Forelimb muscle (tissue), 1 donor: ENCODE measurements at places on chromosomes 4 and X.

DNA sequence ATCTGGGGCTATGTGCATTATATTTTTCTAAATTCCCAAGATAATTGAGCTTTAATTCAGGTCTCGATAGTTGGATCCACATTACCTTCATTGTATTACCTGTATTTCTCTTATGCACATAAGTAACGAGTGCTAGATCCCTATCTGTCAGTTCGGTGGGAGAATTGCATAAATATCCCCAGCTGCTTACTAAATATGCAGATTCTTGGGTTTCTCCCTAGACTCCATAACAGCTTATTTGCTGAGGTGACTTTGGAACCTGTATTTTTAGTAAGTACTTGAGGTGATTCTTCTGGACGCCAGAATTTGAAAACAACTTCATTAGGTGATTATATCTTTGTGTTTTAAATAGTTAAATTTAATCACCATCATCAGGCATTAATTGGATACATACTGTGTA lies 15.0 kb downstream of the UGT8 start:
- no peak for DNase-seq

- DNase-seq: no peak
These were observed 122.0 kb downstream of the GLUD2 start for GRCh38 chrX:121169099-121170035.

GRCh38 chrX:53239474-53239873 lies 14.5 kb upstream of the KDM5C start:
- DNase-seq: no peak

DNA sequence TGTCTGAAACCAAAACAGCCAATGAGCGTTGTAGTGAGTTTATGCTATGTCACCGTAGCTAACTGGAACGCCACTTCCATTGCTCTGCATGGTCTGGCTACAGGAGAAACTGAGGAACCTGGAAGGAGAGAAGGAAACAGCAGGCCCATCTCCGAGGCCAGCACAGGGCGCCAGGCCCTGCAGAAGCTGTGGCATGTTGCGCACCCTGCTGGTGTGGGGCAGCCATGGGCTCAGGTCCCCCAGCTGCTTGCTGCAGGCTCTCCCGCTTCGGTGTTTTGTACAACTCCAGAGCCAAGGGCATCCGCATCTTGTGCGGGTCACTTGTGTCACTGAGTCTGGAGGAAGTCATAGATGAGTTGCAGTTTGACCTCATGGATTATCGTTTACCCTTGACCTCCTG lies 89.2 kb downstream of the AFAP1 start:
- DNase-seq: no peak

DNA sequence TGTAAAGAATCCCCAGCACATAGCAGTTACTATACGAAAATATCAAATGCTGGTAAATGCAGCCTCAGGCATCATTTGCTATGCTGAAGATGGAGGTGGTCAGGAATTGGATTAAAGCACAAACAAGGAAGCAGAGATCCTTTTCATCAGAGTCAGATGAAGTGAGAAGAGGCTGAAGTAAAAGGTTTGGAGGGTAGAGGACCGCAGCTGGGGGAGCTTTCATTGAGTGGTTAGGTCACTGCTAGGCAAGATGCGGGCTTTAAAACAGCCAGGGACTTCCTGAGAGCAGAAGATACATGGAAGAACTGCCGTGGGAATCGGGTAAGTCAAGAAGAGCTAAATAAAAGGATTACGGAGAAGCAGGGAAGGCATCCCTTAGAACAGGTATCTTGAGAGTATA lies 351.4 kb downstream of the UNC5C start:
- no peak for DNase-seq

GRCh38 chrX:119398587-119398973 lies 556 bp upstream of the SLC25A43 start:
- DNase-seq: no peak

- no peak for DNase-seq
These were observed 10.5 kb upstream of the MAMLD1 start for GRCh38 chrX:150352581-150352980.

GRCh38 chrX:37906357-37906756 lies 59.0 kb upstream of the DYNLT3 start:
- no peak for DNase-seq

DNA sequence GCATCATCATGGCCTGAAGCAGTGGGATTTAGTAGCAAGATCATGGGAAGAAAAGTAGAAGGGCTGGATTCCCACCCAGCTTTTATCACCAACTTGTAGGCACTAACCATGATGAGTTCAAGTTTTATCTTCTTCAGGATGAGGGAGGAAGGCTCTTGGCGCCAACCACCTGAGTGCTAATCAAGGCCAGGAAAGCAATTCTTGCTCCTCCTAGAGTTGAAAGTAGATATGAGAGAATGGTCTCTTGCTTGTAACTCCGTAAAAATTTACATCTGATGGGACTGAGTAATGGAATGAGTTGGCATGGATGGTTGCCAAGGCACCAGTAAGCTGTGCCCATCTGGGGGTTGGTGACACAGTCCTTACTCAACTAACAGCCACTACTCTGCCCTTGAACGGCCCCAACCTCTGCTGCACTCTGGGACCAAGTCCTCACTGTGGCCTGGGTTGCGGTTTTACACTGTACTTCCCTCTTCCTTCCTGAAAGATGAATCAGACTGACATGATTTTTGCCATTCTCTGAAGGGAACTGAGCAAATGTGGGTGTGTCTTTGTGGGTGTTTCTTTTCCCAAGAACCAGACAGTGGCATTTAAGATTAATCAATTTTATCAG lies 39.4 kb upstream of the NDP start:
- no peak for DNase-seq

DNA sequence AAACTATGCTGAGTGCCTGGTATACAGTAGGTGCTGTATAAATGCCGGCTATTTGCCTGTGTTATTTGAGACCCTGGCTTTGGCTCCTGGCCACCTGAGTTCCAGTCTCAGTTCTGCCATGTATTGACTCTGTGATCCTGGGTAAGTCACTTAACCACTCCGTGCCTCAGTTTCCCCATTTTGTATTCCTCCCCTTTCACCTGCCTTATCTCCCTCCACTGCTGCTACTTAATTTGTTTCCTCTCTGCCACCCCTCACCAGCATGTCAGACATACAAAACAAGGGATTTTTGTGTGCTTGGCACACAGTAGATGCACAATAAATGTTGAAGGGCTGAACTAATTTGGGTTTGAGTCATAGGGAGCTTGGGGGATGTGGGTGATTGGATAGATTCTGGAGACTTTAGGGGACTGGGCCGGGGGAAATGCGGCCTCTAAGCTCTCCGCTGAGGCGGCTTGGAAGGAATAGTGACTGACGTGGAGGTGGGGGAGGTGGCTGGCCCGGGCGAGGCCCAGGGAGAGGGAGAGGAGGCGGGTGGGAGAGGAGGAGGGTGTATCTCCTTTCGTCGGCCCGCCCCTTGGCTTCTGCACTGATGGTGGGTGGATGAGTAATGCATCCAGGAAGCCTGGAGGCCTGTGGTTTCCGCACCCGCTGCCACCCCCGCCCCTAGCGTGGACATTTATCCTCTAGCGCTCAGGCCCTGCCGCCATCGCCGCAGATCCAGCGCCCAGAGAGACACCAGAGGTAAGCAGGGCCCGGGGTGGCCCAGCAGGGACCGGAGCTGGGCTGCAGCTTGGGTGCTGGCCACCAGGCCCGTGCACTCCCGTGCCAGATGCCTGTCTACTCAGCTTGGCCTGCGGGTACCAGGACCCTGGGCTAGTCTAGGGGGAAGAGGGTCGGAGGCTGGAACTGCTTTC lies at the start of gene TIMP1:
TIMP1 (plus strand) TSS at position 706 of the 917 bp plus-strand sequence. CDS start 980 bp downstream, outside the sequence.
- peak; percentile 61 for DNase-seq

DNA sequence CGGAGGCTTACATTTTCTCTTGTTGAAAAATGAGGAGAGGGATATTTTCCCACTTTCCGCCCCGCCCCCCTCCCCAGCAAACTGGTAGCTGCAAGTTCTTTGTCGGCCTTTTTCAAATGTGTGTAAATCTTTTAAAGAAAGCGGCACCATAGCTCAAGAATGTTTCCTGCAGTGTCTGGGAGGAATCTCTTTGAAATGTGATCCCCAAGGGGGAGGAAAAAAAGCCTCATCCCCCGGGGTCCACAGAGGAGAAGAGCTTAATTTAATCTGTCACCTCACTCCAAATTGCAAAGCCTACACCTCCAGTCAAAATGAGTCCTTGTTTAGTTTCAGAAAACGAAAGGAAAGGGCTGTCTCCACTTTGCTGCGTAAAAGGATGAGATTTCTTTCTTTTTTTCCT lies 34.8 kb downstream of the ASMT start:
- DNase-seq: no peak

DNA sequence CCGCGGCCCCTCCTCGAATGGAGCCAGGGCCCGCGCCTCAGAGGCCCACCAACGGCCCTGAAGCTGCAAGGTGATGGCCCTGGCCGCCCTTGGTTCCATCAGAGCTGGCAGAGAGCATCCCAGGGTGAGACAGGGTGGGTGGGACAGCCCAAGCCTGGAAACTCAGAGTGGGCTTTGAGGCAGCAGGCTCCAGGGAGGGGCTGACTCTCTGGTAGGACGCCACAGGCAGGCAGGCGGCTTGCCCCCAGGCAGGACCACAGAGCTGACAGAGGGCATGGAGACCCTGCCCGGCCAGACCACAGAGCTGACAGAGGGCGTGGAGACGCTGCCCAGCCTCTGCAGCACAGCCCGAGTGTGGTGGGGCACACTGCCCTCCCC lies 4.8 kb downstream of the MYL5 start:
- DNase-seq: no peak

DNA sequence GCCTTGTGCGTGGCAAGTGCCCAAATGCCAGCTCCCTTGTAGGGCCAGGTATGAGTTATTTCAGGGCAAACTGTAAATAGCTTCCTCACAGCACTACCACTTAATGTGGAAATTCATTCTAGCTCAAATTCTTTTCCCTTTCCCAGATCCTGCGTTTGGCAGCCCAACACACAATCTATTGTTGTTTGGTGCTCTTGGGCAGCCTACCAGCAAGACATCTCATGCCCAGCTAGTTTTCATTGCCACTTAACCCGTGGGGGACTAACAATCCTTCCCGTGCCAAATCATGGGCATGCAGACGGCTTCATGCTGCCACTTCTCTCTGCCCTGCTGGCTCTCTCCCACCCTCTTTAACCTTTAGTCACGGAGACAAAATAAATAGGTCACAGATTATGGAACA lies 454.2 kb downstream of the GRIA2 start:
- DNase-seq: peak; percentile 11

GRCh38 chr4:44583393-44583792 lies 68.0 kb downstream of the YIPF7 start:
- no peak for DNase-seq

- DNase-seq: no peak
These were observed 313.6 kb upstream of the RASGEF1B start for GRCh38 chr4:81785338-81785737.

- DNase-seq: no peak
These were observed 248.7 kb downstream of the ARHGAP10 start for GRCh38 chr4:147980586-147980985.

- no peak for DNase-seq
These were observed 525.4 kb downstream of the CENPC start for GRCh38 chr4:67019686-67020437.

- no peak for DNase-seq
These were observed 1390.9 kb downstream of the C4orf33 start for GRCh38 chr4:130486841-130487240.

DNA sequence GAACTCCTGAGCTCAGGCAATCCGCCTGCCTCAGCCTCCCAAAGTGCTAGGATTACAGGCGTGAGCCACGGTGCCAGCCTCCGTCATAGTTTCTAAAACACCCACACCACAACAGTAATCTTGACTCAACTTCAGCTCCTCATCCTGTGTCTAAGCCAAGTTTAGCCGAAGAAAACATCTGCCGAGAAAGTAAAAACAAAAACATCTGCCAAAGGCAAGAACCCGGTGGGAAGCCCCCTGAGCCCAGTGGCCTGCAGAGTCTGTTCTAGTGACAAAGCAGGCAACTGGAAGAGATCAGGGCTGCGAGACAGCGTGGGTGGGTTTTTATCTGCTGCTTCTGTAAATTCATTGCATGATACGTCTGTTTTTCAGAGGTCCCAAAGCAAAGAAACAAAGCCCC lies 26.6 kb upstream of the CD99 start:
- peak; percentile 19 for DNase-seq

DNA sequence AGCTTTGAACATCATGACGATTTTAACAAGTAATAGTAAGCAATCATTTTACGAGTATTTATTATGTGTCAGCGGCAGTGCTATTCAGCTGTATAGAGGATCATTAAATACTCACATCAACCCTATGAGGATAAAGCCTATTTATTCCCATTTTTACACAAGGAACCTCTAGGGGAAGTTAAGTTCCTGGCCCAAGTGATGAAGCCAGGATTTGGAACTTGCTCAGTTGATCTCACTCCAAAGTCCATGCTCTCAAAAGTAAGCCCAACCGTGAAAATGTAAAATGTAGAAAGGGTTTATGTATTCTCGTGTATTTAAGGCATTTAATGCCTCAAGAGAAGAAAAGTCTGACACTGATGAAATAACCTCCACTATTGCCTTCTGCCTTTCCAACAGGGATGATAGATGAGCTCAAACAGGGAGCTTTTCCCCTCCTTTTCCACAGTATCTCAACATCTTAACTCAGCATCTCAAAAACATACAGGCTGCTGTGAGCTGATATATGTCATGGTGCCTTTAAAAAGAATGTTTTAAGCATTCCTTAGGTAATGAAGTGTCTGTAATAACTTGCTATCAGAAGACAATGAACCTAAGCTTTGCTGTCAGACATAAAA lies 35.0 kb upstream of the PLA2G12A start:
- peak; percentile 22 for DNase-seq

DNA sequence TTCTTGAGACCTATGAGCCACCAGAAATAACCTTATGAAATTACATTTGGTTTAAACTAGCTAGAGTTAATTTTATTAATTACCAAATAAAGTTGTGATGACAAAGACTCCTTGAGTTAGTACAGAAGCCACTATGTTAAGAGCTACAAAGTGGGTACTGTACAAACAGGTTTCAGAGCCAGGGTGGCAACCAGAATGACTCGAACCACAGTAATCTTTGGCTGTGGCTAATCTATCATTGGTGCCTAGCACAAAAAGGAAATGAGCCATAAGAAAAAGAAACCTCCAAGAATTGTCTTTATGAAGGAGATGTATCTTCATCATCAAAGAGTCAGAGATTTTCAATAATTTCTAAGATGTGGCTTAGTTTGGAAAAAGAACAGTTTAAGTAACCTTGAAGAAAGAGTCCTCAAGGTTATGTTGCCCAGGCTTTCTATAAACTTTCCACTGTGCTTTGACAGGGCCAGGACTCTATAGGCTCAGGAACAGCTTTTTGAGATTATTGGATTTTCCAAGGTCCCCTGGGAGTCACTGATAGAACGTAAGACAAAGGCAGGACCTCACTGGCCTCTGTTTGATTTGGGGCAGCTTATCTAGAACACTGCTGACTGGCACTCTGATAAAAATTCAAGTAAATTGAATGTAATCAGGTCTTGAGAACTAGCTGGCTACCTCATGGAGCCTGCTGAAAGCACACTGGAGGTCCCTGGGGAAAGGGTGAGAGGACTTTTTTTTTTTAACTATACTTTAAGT lies 777.7 kb downstream of the STIM2 start:
- no peak for DNase-seq

- DNase-seq: no peak
These were observed 231.8 kb downstream of the GRID2 start for GRCh38 chr4:92535599-92535998.

DNA sequence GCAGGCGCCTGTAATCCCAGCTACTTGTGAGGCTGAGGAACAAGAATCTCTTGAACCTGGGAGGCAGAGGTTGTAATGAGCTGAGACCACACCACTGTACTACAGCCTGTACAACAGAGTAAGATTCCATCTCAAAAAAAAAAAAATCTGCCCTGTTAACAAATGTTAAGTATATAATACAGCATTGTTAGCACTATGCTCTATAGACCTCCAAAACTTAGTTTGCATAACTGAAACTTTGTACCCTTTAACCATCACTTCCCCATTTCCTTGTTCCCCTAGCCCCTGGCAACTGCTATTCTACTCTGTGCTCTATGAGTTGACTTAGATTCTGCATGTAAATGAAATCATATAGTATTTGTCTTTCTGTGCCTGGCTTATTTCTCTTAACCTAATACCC lies 76.7 kb downstream of the TAB3 start:
- DNase-seq: no peak
